ENCODE measurements at places on chromosomes 16 and 17. TPM values are rescaled to one million over a fixed set of nuclear protein-coding genes. Genes with fewer than 3 reads are reported as not detected.
A peak's percentile ranks its signal among the peaks of the same experiment; 100 is the strongest.

DNA sequence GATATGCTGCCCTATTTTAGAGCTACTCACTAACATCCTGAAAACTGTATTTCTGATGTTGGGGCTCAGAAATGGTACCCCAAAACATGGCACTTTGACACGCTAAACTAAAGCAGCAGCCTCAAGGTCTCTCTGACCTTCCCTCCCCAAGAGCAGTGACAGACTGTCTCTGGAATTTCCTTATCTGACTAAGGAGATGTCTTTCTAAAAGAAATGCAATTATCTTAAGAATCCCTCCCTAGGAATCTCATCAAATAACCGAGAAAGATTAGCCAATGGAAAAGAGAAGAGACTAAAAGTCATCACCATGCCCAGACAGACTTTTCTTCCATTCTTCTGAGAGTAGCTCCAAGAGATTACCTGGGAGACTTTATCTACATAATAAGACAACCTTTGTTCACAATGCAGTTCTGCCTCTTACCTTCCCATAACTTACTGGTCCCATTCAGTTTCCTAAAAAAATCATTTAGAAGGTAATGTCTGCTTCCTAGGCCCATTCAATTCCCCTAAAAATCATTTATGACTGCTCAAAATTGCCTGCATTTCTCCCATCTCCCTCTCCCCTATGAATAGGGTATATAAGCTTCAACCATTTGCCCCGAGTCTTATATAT is 123.9 kb downstream of the CPPED1 start:
- H3K4me1 ChIP-seq, result no peaks in the 10 kb centered on the region
- DNase-seq, result no peak
- no peak overlapping the region for H3K27ac ChIP-seq
- H3K27me3 ChIP-seq, result no peaks in the 10 kb centered on the region
- no peaks in the 10 kb centered on the region for H3K36me3 ChIP-seq

DNA sequence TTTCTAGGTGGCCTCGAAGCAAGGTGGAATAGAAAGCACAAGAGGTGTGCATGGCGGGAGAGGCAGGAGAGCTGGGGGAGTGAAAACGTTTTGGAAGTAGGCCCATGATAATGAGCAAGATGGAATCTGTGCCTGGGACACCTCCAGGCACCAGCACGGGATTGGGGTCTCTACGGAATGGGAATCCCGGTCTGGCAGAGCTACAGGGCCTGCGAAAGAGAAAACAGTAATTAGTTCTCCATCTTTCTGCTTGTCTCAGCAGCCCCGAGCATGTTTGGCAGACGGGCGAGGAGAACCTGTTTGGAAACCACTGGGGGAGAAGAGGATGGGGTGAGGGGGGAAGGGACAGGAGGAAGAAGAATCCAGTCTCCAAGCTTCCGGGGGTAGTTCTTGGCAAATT is 258.7 kb downstream of the SOX9 start:
- no peak overlapping the region for H3K4me3 ChIP-seq
- H3K27ac ChIP-seq, result no peak overlapping the region
- H3K27me3 ChIP-seq, result no peaks in the 10 kb centered on the region
- DNase-seq, result no peak

Gene WDR59
- 62.3 TPM for polyA plus RNA-seq

DNA sequence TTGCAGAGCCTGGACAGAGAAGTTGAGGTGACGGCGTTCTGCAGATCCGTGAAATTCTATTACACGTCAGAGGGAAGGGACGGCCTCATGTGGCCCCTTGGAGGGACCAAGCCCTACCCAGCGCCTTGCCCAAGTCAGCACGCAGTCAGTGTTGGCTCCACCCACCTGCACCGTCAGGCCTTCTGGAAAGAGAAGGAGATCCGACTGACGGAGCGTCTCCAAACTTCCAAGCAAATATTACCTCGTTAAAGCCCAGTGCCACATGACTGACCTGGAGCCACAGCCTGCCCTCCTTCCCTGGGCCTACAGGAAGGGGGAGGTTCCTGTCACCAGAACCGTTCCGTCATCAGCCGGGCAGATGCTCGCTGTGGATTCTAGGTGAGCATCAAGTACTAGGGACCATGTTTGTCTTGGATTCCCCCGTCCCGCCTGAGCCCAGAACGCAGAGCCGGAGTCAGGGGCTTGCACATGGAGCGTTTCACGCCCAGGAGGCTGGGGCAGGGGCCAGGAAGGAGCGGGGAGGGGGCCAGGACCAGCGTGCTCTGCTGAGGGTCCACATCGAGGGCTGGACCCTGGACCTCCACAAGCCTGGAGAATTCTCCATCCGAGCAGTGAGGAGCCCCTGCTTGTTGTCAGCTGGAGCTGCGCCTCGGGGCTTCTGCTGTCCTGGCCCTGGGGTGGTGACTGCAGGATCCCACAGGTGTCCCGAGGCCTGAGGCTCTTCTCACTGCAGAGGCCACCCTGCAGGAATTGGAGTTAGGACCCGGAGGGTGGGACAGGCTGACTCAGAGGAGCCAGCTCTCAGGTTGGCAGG is 22.6 kb upstream of the METRNL start:
- H3K4me1 ChIP-seq, result peaks cover 3% of the 10 kb centered on the region
- no peak overlapping the region for H3K4me3 ChIP-seq

GRCh38 chr16:23908790-23909189 is 73.0 kb downstream of the PRKCB start:
- no peaks in the 10 kb centered on the region for H3K36me3 ChIP-seq
- H3K4me1 ChIP-seq, result no peaks in the 10 kb centered on the region
- H3K27ac ChIP-seq, result no peak overlapping the region
- no peak overlapping the region for H3K4me3 ChIP-seq
- H3K27me3 ChIP-seq, result no peaks in the 10 kb centered on the region

GRCh38 chr17:55284001-55284884 is 19.5 kb downstream of the HLF start:
- peak overlapping the region; percentile 28 for H3K27ac ChIP-seq
- H3K4me1 ChIP-seq, result peaks cover 46% of the 10 kb centered on the region
- H3K36me3 ChIP-seq, result no peaks in the 10 kb centered on the region
- no peak overlapping the region for H3K4me3 ChIP-seq

DNA sequence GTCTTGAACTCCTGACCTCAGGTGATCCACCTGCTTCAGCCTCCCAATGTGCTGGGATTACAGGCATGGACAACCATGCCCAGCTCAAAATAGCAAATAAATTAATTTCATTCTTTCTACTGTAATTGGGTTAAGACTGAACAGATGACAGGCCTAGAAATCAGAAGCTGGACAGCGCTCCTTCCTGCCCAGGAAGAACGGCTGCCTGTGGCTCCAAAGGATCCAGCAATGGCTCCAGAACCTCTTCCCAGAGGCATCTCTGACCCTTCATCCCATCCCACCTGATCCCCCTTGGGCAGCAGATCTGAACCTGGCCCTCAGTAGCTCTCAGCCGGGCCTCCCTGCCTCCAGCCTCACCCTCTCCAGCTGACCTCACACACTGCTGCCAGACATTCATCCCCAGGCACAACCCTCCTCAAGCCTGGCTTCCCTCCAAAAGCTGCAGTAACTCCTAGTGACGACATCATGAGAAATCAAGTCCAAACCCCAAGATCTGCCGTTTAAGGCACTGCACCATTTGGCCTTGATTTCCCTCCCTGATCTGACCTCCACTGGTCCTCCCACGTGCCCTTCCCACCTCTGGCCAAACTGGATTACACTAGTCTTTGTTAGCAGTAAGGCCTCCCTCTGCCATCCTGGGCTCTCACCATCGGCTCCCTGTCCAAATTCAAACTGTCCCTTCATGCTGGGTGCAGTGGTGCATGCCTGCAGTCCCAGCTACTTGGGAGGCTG is 3.1 kb upstream of the MIF4GD start:
- H3K4me1 ChIP-seq, result peaks cover 12% of the 10 kb centered on the region
- no peak for DNase-seq
- H3K27me3 ChIP-seq, result no peaks in the 10 kb centered on the region
- no peak overlapping the region for H3K4me3 ChIP-seq
- H3K27ac ChIP-seq, result no peak overlapping the region

GRCh38 chr16:68517606-68518166 is 21.4 kb upstream of the ZFP90 start:
- no peak overlapping the region for H3K27ac ChIP-seq
- H3K27me3 ChIP-seq, result no peaks in the 10 kb centered on the region
- H3K4me3 ChIP-seq, result no peak overlapping the region
- H3K4me1 ChIP-seq, result no peaks in the 10 kb centered on the region

Gene SNAI3
- 1.2 TPM for polyA plus RNA-seq

Gene SLC5A10
- 0.02 TPM for polyA plus RNA-seq

DNA sequence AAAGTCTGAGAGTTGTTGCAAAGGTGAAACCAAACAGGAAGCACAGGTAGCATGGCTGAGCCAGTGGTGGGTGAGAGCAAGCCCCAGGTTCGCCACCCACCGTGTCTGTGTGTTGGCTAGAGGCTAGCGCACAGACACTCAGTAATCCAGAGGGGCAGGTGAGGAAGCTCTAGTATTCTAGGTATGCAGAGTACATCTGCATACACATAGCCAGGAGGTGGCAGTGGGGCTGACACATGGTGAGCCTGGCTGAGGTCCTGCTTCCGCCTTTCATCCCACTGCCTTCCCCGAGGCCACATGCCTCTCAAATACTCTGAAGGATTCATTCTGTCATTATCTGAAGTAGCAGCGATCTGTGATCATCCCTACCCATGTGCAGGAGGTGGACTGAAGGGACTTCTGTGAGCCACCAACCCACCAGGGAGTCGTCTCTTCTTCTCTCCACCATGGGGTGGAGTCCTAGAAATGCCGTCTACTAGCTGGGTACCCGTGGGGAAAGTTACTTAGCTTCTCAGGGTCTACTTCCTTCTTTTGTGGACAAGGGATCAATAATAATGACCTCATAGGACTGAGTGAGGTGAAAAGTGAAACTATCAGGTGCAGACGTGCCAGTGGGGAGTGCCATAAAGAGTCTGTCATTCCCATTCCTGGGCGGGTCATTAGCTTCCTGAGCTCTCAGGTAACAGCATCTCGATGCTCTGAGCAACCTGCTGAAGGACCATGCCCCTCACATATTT is 36.0 kb upstream of the ICAM2 start:
- H3K4me1 ChIP-seq, result peaks cover 42% of the 10 kb centered on the region
- H3K4me3 ChIP-seq, result no peak overlapping the region

Gene HIGD1B
- 1.4 TPM for polyA plus RNA-seq

- H3K27ac ChIP-seq, result no peak overlapping the region
- H3K36me3 ChIP-seq, result no peaks in the 10 kb centered on the region
- DNase-seq, result no peak
- H3K27me3 ChIP-seq, result no peaks in the 10 kb centered on the region
- no peak overlapping the region for H3K4me3 ChIP-seq
These were observed 7.4 kb downstream of the LRRC75A start for GRCh38 chr17:16484445-16485175.

- no peaks in the 10 kb centered on the region for H3K36me3 ChIP-seq
- no peaks in the 10 kb centered on the region for H3K27me3 ChIP-seq
- H3K4me3 ChIP-seq, result no peak overlapping the region
- no peak overlapping the region for H3K27ac ChIP-seq
These were observed 140.7 kb downstream of the XYLT1 start for GRCh38 chr16:17330044-17330443.

DNA sequence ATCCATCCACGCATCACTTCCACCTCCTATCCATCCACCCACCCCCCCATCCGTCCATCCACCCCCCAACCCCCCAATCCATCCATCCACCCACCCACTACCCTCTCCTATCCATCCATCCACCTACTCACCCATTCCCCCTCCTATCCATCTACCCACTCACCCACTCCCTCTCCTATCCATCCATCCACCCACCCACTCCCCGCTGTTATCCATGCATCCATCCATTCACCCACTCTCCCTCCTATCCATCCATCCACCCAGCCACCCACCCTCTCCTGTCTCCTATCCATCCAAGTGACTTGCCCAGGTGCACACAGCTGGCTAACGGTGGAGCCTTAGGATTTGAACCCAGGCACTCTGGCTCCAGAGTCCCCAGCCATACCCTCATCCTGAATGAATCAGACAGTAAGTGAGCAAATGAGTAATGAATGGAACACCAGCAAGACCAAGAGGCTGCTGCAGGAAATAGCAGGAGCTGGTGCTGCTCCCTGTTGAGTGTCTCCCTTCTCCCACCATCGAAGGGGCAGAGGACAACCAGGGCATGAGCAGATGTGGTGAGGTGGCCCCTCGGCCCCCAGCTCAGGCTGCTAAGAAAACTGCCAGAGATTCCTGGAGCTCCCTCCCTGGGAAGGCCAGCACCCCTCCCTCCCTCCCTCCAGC is 62.5 kb downstream of the LITAF start:
- DNase-seq, result no peak
- H3K4me1 ChIP-seq, result no peaks in the 10 kb centered on the region
- no peak overlapping the region for H3K4me3 ChIP-seq
- no peaks in the 10 kb centered on the region for H3K36me3 ChIP-seq
- H3K27me3 ChIP-seq, result no peaks in the 10 kb centered on the region
- no peak overlapping the region for H3K27ac ChIP-seq

- peaks cover 12% of the 10 kb centered on the region for H3K4me1 ChIP-seq
- H3K27ac ChIP-seq, result no peak overlapping the region
- H3K36me3 ChIP-seq, result no peaks in the 10 kb centered on the region
- H3K27me3 ChIP-seq, result no peaks in the 10 kb centered on the region
- no peak for DNase-seq
These were observed 84.4 kb upstream of the GSE1 start for GRCh38 chr16:85528528-85529387.

- no peaks in the 10 kb centered on the region for H3K36me3 ChIP-seq
- H3K27me3 ChIP-seq, result no peaks in the 10 kb centered on the region
- no peak overlapping the region for H3K4me3 ChIP-seq
- DNase-seq, result peak; percentile 70
- H3K4me1 ChIP-seq, result peaks cover 12% of the 10 kb centered on the region
These were observed 184.8 kb upstream of the CIBAR2 start for GRCh38 chr16:85296859-85297660.

GRCh38 chr16:57996406-57997175 is 3.9 kb downstream of the ZNF319 start:
- no peak for DNase-seq
- no peak overlapping the region for H3K4me3 ChIP-seq
- no peak overlapping the region for H3K27ac ChIP-seq
- peaks cover 8% of the 10 kb centered on the region for H3K36me3 ChIP-seq

- no peak overlapping the region for H3K4me3 ChIP-seq
- H3K27ac ChIP-seq, result no peak overlapping the region
- no peak for DNase-seq
These were observed 134.5 kb upstream of the CHMP6 start for GRCh38 chr17:80856863-80857755.

Gene PPP1R1B
- 201 TPM for polyA plus RNA-seq

DNA sequence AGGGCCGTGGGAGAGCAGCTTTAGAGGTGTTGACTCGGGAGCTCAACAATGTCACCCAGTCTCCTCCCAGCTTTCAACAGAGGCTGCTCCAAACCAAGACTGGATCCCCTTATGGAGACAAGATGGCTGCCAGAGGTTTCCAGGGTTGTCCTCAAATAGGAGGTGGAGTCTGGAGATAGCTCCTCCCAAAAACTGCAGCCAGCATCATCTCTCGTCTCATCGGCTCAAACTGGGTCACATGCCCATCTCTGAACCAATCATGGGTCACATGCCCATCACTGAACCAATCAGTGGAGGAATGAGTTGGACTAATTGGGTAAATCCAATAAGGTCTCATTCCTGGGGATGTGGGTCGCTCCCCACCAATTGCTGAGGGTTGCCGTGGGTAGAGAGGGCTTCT is 41.1 kb upstream of the C16orf82 start:
- no peaks in the 10 kb centered on the region for H3K4me1 ChIP-seq
- no peaks in the 10 kb centered on the region for H3K27me3 ChIP-seq
- DNase-seq, result no peak

All from pancreas (tissue), 10 donors.